HFFc6 (cell line): ENCODE measurements at places on chromosomes 3 and 15.

DNA sequence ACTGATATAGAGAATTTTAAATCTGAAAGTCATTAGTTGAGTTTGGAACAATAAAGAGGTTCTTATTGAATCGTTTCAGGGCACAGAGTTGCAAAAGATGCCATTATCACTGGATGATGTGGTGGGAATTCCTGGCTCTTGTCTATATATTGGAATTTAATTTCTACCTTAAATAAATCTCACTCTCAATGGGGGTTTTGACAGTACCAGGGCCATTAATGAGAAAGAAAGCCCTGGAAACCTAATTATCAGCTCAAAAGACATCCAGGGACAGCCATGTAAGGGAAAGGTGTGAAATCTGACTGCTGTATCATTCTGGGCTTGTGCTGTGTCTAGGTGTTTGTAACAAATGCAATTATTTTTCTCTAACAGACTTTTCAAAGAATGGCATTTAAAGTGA, 285.7 kb downstream of the TBL1XR1 start:
- DNase-seq = no peak
- H3K27ac ChIP-seq = no peak overlapping the region
- no peaks in the 10 kb centered on the region for H3K36me3 ChIP-seq
- H3K4me3 ChIP-seq = no peak overlapping the region

- H3K27me3 ChIP-seq = peaks cover 3% of the 10 kb centered on the region
- H3K36me3 ChIP-seq = no peaks in the 10 kb centered on the region
- peak; percentile 25 for DNase-seq
- no peaks in the 10 kb centered on the region for H3K4me1 ChIP-seq
Measured at GRCh38 chr15:84598250-84598649, 2.6 kb upstream of the ZSCAN2 start.

GRCh38 chr3:61560517-61561373, 626 bp upstream of the PTPRG start:
- peak overlapping the region; percentile 98 for H3K4me3 ChIP-seq
- 0 out of 2 replicates have a peak, but pooled peaks cover 7% of the 10 kb centered on the region for H3K36me3 ChIP-seq
- H3K27ac ChIP-seq = peak overlapping the region; percentile 96
- peaks cover 32% of the 10 kb centered on the region for H3K4me1 ChIP-seq

GRCh38 chr15:28919679-28920655, 34.2 kb downstream of the APBA2 start:
- H3K36me3 ChIP-seq = no peaks in the 10 kb centered on the region
- no peaks in the 10 kb centered on the region for H3K4me1 ChIP-seq
- no peak for DNase-seq
- H3K4me3 ChIP-seq = no peak overlapping the region
- H3K27ac ChIP-seq = no peak overlapping the region

DNA sequence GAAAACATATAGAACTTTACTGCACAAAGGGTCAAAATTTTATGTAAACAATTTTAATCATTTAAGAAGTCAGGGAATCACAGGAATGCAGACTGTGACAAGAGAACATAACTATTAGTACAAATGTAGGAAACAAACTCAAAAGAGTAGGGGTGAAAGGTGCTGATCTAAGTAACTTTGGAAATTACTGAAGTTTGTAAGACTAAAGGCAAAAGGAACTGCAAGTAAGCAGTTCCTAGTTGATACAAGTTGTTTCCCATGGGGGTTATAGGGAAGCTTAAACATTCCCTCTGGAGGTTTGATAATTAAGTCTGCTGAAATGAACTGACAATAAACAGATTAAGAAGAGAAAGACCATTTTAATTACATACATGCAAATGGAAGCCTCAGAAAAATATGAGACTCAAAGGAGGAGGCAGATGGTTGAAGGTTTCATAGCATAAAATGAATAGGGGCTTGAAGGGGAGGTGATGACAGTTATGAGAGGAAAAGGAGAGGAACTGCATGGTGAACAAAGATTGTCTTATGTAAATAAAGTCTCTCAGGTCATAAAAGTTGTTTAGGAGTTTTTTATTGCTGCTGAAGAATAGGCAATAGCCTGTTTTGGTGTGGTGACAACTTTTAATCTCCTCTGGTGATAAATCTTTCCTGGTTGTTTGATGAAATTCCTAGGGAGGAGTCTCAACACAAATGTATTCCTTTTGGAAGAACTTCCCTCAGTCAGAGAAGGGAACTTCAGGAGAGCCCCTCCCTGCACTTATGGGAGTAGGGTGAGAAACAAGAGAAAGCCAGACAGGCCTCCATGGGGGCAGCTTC, 17.1 kb downstream of the SETMAR start:
- no peak overlapping the region for H3K27ac ChIP-seq
- DNase-seq = no peak
- H3K36me3 ChIP-seq = peaks cover 12% of the 10 kb centered on the region
- H3K4me1 ChIP-seq = peaks cover 29% of the 10 kb centered on the region
- no peaks in the 10 kb centered on the region for H3K27me3 ChIP-seq

DNA sequence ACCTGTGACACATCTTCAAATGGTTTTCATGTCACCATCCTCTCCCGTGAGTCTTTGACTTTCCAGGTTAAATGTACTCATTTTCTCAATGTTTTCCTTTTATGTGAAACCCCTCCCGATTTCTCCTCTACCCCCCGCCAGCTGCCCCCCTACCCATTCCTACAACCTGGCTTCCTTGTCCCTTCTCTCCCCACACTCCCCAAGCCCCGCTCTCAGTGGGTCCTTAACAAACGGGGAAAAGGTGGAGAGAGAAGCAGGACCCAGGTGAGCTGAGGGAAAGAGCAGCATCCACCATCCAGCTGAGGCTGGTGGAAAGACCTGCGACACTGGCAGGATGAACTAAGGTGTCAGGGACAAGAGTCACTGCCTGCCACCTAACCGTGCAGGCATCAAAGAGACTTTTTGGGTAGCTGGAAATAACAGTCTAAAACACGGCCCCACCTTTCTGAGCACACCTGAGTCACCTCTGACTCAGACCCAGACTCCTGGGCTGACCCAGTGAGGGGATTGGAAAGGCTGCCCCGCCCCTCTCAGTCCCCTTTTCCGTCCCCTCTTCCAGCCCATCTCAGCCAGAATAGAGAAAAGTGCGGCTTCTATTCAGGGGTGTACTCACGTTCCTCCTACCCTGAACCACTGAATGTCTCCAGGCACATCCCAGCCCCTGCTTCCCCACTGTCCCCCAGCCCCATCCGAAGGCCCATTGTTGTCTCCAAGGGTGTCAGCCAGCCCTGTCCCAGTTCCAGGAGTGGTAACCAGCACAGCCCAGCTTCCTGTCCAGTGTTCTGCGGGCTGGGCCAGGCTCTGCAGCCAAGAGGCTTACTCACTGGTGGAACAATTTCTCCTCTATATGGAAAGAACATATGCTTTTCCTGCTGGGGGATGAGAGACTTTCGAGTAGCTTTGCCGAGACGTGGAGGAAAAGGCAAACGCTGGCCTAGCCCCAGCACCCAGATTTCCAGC, 20.4 kb downstream of the ISG20 start:
- H3K27ac ChIP-seq = peak overlapping the region; percentile 28
- no peaks in the 10 kb centered on the region for H3K36me3 ChIP-seq
- H3K4me3 ChIP-seq = peak overlapping the region; percentile 19; the same call in 1 of the 2 replicates
- DNase-seq = peak; percentile 55

GRCh38 chr15:28112962-28113361, 13.8 kb upstream of the OCA2 start:
- no peaks in the 10 kb centered on the region for H3K4me1 ChIP-seq
- DNase-seq = no peak
- no peak overlapping the region for H3K4me3 ChIP-seq
- H3K27ac ChIP-seq = no peak overlapping the region

- H3K4me3 ChIP-seq = no peak overlapping the region
- no peak overlapping the region for H3K27ac ChIP-seq
- no peaks in the 10 kb centered on the region for H3K36me3 ChIP-seq
- H3K4me1 ChIP-seq = no peaks in the 10 kb centered on the region
- H3K27me3 ChIP-seq = peaks cover 11% of the 10 kb centered on the region
- no peak for DNase-seq
Measured at GRCh38 chr15:47188758-47189507, 528.4 kb upstream of the SEMA6D start.
